Motor neuron (in vitro differentiated cells): ENCODE measurements at places on chromosomes 7 and 10. TPM values are rescaled to one million over a fixed set of nuclear protein-coding genes. Genes with fewer than 3 reads are reported as not detected.

Gene ANXA8L1
- total RNA-seq, result 0.14 and 0.52 TPM in 2 replicates

Gene PNLIPRP2
- not detected in 2 replicates for total RNA-seq

Gene ACTL6B
- total RNA-seq, result not detected in 2 replicates

Gene PRR15
- 1.2 and 2.1 TPM in 2 replicates for total RNA-seq

Gene AKR1C4
- total RNA-seq, result 0.40 TPM in 1 of 2 replicates, not detected in the other

Gene HYAL4
- 0.27 TPM in 1 of 2 replicates, not detected in the other for total RNA-seq
